Caco-2 (cell line): ENCODE measurements at places on chromosomes 13 and 19. TPM values are rescaled to one million over a fixed set of nuclear protein-coding genes. Genes with fewer than 3 reads are reported as not detected.

GRCh38 chr19:46487802-46488445 is 7.7 kb downstream of the PNMA8B start:
- peaks cover 1% of the 10 kb centered on the region for H3K27me3 ChIP-seq
- H3K27ac ChIP-seq = no peak overlapping the region
- H3K36me3 ChIP-seq = no peaks in the 10 kb centered on the region
- no peaks in the 10 kb centered on the region for H3K4me1 ChIP-seq

Gene FFAR2
- total RNA-seq = not detected in 2 replicates

GRCh38 chr13:99308471-99309087 is 1.4 kb upstream of the GPR183 start:
- peaks cover 2% of the 10 kb centered on the region; the same call in 1 of the 2 replicates for H3K36me3 ChIP-seq
- H3K27me3 ChIP-seq = no peaks in the 10 kb centered on the region
- no peak for DNase-seq
- H3K4me3 ChIP-seq = no peak overlapping the region

Gene ADPRHL1
- 4.9 and 5.8 TPM in 2 replicates for total RNA-seq

Gene GAPDHS
- not detected in 2 replicates for total RNA-seq
